ENCODE measurements at places on chromosomes 1 and 21. TPM values are rescaled to one million over a fixed set of nuclear protein-coding genes. Genes with fewer than 3 reads are reported as not detected.

The LPAR3 gene
- total RNA-seq = 0.16 TPM

The KLF17 gene
- not detected for total RNA-seq

The CD164L2 gene
- 0.13 TPM for total RNA-seq

The ZFP69 gene
- 2.2 TPM for total RNA-seq

The VAMP4 gene
- total RNA-seq = 3.3 TPM

The LAX1 gene
- not detected for total RNA-seq

The GLIS1 gene
- 12.5 TPM for total RNA-seq

The ANXA9 gene
- 1.3 TPM for total RNA-seq

The CA14 gene
- not detected for total RNA-seq

The NT5C1A gene
- not detected for total RNA-seq

The LYST gene
- total RNA-seq = 3.3 TPM

Measured in mesangial cell (primary cell).